ENCODE measurements at places on chromosomes 6 and 20. TPM values are rescaled to one million over a fixed set of nuclear protein-coding genes. Genes with fewer than 3 reads are reported as not detected.

The SYCP2L gene
- 0.69 TPM for total RNA-seq

The FOXC1 gene
- total RNA-seq = 7.1 TPM

GRCh38 chr20:50136822-50137599 is 16.5 kb downstream of the PEDS1 start:
- no peak for DNase-seq

- no peak for DNase-seq
Measured at GRCh38 chr6:121794630-121795029, 359.2 kb downstream of the GJA1 start.

GRCh38 chr6:13359287-13359686 is 30.9 kb upstream of the TBC1D7 start:
- DNase-seq = no peak

DNA sequence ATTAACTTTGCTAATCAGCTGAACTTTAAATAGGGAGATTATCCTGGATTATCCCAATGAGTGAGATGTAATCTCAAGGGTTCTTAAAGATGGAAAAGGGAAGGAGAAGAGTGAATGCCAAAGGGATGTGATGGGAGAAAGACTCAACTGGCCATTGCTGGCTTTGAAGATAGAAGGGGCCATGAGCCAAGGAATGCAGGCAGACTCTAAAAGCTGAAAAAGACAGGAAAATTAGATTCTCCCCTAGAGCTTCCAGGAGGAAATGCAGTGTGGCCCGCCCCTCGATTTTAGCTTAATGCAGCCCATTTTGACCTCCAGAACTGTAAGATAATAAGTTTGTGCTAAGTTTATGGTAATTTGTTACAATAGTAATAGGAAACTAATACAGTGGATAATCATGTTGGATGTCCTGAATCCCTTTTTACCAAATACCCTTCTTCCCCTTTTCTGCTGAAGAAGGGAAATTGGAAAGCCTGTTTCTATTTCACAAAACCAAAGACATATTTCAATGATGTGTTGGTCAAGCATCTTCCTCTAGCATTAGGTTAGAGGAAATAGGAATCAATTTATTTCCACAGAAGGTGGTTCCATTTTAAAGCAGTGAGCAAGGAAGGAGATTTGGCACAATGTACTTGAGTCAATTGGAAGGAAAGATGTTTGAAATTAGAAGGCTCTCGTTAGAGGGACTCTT is 3.3 kb upstream of the HDDC2 start:
- no peak for DNase-seq

DNA sequence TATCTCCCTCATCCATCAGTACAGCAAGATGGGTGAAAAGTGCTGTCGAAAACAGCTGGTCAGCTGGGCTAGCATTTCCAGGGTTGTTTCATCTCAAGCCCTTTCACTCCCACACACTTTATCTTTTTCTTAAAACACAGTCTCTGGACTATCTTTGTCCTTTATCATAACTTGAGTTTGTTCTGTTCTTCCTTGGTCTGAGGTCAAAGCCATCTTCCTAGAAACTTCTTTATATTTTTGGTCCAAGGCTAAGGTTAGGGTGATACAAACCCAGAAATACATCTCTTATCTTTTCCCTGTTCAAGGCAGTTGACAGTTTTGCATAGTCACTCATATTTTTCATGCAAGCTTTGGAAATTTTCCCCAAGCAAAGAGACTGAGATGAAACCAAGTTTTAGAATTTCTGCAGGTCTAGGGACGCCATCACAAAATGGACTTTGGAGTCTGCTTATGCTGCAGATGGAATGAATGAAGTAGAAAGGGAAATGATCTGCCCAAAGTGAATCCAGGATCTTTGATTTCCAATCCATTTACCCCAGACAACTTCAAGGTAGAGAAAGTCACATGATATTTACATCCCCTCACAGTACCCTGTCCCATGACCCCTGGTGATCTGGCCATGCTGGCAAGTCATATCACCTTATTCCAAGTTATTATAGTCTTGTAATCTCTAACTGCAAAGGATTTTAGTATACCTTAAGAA is 297.0 kb downstream of the ZNF217 start:
- no peak for DNase-seq

DNA sequence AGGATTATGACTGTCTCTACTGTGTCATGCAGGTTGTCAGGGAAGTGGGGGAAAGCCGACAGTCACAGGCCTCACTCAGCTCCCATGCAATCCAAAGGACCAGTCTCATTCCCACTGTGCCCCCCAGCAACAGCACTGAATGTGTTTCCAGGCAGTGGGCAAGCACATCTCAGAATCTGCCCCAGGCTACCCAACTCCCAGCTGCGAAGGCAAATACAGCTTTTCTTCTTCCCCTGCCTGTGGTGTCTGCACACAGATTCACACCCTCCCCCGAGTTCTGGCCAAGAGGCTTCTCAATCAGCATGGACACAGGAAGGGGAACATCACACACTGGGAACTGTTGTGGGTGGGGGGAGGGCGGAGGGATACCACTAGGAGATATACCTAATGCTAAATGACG is 75.3 kb downstream of the SNAP91 start:
- DNase-seq = no peak
